AG09319 (cell line): ENCODE measurements at places on chromosomes 1 and 21.

DNA sequence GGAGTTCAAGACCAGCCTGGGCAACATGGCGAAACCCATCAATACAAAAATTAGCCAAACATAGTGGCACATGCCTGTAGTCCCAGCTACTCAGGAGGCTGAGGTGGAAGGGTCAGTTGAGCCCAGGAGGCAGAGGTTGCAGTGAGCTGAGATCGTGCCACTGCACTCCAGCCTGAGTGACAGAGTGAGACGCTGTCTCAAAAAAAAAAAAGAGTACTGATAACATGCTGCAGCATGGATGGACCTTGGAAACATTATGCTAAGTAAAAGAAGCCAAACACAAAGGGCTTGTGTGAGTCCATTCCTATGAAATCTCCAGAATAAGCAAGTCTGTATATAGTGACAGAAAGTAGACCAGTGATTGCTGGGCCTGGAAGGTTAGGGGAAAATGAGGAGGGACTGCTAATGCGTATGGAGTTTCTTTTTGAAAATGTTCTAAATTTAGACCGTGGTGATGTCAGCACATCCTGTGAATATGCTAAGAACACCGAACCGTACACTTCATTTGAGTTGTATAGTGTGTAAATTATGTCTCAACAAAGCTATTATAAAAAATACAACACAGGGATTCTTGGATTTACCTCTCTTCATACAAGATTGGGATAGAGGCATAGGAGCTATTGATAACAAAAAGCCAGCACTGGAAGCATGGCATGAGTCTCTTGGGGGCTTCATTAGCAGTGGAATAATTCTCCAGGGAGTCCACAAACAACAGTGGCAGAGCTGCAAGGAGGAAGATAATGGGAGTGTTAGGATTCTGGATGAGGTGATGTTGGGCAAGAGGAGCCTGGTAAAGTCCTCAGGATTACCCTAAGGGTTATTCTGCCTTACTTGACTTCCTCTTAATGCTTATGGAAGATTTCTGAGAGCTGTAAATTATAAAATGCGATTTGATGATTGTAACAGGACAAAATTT is 73.5 kb downstream of the TTC3 start:
- no peak for DNase-seq

DNA sequence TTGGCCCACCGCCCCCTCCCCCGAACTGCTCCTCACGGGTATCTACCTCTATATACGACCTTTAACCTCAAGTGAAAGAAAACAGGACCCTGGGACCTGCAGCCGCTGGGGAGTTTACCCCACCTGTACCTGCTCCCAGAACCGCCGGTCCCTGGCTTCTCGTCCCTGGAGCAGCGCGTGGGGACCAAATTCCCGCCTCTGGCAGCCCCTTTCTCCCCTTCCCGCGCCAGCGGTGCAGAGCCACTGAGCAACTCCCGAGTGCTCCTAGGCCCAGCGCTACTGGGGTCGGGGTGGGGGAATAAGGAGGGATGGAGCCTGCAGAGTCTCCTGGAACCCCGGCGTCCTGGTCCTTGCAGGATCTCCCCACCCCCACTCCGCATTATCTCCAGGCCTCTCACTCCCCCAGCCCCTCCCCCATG is 1.6 kb downstream of the SYT6 start:
- no peak for DNase-seq

- no peak for DNase-seq
Observed at GRCh38 chr21:44822484-44823178, 4.8 kb upstream of the SUMO3 start.

DNA sequence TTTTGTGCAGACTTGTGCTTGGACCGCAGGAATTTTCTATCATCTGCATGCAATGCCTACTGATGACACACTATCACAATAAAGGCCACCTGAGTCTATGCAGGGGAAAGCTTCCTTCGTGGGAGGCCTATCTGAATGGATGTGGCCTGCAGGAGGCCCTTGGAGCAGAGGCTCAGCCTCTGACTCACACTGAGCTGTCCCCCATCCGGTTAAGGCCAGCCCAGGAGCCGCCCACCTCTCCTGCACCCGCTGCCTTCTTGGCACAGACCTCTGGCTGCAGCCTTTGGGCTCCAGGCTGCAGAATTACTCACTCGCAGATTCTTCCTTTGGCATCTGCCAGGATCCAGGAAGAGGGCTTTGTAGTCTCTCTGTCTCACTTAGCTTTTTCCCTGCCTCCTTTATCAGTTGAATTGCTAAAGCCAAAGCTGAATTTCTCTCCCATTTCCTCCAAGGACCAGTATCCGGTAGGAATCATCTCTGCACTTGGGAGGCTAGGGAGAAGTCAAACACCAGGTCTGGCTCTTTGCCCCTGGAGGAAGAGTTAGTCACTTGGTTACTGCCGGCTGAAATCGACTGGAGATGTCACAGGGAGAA is 65.1 kb upstream of the JUN start:
- peak; percentile 57 for DNase-seq

DNA sequence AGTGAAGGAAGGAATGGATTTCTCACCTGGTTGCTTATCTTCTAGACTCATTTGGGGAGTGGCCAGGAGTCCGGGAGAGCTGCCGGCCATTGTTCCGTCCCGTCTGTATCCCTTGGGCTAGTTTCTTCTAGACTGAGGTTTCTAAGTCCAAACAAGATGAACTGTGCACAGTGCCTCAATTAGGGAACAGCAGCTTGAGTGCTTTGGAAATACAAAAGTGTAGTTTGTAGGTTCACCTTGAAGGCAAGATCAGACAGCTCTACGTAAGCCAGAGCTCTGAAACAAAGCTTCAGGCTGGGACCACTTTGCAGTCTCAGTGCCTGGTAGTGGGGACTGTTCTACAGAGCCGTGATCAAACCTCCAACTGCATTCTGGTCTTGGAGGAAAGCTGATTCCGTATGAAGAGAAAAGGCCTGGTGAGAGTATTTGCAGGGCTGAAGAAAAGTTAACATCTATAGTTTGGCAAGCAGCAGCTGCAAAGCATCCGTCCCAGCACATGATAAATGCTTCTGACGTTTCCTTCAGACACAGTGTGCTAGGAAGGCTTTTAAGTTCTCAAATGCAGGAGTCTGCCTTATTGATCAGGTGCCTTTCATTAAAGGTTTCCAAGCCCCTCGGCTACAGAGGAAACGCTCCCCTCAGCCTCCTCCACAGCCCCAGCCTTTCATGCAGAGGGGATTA is 432.8 kb downstream of the KIF26B start:
- no peak for DNase-seq

DNA sequence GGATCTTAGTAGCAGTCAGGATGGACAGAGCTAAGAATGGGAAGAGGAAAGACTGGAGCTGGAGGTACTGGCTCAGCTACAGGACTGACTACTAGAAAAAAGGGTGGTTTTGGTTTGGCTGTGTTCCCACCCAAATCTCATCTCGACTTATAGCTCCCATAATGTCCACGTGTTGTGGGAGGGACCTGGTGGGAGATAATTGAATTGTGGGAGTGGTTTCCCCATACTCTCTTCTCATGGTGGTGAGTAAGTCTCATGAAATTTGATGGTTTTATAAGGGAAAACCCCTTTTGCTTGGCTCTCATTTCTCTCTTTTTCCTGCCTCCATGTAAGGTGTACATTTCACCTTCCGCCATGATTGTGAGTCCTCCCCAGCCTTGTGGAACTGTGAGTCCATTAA is 466.5 kb upstream of the DEPDC1 start:
- DNase-seq, result no peak

- no peak for DNase-seq
Observed at GRCh38 chr1:199313444-199313843, 674.6 kb downstream of the PTPRC start.

DNA sequence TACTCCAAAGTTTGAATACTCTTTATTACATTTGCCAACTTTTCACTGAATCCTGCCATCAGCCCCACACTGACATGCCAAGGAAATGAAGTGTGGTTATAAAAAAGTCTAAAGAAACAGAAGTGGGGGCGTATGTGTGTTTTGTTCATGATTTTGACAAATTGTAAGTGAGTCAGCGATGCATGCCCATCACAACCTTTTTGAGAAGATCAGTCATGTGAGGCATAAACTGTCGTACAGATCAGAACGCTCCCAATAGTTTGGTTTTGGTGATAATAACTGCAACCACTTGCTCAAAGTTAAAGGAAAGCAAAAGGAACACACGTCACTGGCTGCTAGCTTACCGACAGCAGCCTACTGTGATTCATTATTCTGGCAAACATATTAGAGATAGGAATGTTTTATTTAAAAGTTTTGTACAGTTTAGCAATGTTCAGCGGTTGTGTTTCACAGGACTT is 95.6 kb downstream of the RGS2 start:
- peak; percentile 10 for DNase-seq

DNA sequence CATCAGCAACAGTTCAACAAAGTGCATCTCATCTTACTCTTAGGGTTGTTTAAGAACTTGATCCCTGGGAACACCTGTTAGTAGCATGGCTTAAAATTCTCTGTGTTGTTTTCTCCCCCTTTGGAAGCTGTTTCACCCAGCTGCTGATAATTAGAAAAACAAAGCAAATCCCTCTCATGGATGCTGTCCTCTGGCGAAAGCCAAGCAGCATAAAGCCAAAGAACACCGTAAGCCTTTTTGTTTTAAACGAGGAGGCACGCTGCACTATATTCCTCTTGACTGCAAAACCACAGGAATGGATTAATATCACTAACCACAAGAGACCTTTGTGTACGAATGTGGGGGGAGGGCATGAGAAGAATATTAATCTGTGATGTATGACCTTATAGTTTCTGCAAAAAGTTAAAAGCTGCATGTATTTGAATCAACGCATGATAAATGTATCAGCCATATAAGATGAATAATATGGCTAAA is 923.2 kb downstream of the LTN1 start:
- DNase-seq, result peak; percentile 44

GRCh38 chr1:188958461-188959115 is 1519.1 kb downstream of the BRINP3 start:
- no peak for DNase-seq

- no peak for DNase-seq
Observed at GRCh38 chr1:3029991-3030662, 8.9 kb downstream of the ACTRT2 start.
